Endothelial cell (in vitro differentiated cells): ENCODE measurements at places on chromosomes 2 and 18.

- DNase-seq: peak; percentile 38
These were observed 13.0 kb downstream of the MTERF4 start for GRCh38 chr2:241088791-241089732.

GRCh38 chr2:47666332-47666731, 116.6 kb upstream of the MSH6 start:
- no peak for DNase-seq

DNA sequence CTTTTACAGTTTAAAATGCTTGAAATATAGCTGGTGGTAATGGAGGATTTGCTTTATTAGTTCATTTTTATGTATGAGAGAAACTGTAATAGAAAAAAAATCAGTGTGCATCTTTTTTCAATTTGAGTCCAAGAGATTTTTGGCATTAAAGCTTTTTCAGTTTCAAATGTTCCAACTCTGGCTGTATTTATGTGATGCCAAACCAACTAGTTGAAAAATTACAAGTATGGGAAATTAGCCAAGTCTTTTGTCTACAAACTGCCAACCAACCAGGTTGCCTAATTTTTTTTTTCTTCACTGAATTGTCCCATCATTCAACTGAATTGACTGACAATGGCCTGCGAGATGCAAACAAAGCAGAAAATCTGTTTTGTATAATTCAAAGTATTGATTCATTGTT, 95.7 kb downstream of the ICOS start:
- DNase-seq: no peak

GRCh38 chr2:98333922-98334321, 12.3 kb upstream of the CNGA3 start:
- no peak for DNase-seq

- no peak for DNase-seq
These were observed 28.9 kb downstream of the PRKRA start for GRCh38 chr2:178422097-178422496.

DNA sequence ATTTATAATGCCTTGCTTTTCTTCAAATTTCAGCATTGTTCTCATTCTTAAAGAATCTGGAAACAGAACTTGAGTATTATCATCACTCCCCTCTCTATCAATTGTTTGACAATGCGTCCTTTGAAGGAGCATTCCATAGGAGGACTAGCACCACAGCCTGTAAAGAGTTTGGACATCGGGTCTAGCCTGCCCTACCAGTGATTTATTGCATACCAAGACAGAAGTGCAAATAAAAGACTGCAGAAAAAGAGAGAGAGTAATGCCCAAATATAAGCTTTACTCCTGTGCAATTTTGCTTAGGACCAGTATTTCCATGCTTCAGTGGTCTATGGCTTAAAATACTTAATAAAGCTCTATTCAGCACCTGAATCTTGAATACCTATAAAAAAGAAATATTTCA, 55.4 kb upstream of the MAP2 start:
- DNase-seq: no peak

- no peak for DNase-seq
These were observed 559.8 kb downstream of the SUCLG1 start for GRCh38 chr2:83899271-83899670.
